ENCODE measurements at places on chromosomes 1 and 21.

DNA sequence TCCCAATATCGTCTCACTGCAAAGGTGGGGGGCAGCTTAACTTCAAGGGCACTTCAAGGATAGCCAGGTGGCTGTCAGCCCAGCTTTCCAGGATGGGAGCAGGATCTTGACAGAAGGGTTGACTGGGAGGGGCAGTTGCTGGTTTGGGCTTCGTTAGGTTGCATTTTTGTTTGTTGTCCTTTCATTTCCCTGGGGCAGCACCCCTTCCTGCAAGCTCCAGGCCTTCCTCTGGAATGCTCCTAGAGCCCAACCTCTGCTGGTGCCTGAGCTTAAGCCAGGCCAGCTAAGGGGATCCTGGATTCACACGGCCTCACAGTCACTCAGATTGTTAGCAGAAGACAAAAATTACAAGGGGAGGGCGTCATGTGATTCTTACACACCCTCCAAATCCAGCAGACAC lies 4.1 kb upstream of the OLIG2 start:
- no peak for DNase-seq

DNA sequence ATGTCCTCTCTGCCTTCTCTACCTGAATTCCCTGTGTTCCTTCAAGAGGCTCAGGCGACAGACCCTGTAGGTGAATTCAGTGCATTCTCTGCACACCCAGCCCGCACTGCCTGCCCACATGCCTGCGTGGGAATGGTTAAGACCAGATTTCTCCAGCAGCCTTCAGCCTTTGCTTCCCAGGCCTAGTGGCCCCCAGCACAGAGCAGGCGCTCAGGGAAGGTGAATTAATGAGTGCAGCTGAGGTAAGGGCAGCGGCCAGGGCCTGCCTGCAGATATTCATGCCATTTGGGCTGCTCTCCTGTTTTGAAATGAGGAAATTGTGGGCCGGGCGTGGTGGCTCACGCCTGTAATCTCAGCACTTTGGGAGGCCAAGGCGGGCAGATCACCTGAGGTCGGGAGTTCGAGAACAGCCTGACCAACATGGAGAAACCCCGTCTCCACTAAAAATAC lies 45.5 kb downstream of the IER5 start:
- no peak for DNase-seq

DNA sequence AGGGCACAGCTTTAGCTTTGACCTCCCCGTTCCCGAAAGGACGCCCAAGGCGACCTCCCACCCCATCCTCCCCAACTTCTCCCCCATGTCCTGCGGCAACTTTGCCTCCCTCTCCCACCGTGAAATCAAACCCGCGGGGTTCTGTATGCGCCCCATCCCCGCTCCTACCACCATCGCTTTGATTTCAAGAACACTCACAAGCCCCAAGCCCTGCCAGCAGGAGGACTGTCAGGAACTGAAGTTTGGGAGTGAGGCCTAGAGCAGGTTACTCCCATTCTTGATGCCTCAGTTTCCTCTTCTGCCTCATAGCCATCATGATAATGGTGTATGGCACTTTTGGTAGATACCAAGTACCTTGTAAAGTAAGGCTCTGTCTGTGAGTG lies 2.3 kb downstream of the PTPRU start:
- no peak for DNase-seq

DNA sequence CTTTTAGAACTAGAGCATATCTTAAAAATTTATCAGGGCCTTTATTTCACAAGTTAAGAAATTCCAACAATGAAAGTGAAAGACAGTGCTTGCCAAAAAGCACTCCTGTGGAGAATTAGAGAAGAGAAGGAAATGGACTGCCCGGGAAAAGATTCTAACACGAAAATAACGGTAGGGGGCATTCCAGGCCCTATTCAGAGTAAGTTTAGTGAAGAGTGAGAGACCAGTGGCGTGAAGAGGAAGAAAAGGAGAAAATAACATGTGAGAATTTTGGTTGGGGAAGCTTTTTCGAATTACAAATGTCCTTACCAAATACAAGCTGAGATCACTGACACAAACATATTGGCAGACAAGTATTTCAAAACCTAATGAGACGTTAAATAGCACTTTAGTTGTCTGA lies 38.4 kb upstream of the RBM34 start:
- DNase-seq, result no peak

GRCh38 chr1:115300087-115300876 lies 37.8 kb downstream of the NGF start:
- no peak for DNase-seq

DNA sequence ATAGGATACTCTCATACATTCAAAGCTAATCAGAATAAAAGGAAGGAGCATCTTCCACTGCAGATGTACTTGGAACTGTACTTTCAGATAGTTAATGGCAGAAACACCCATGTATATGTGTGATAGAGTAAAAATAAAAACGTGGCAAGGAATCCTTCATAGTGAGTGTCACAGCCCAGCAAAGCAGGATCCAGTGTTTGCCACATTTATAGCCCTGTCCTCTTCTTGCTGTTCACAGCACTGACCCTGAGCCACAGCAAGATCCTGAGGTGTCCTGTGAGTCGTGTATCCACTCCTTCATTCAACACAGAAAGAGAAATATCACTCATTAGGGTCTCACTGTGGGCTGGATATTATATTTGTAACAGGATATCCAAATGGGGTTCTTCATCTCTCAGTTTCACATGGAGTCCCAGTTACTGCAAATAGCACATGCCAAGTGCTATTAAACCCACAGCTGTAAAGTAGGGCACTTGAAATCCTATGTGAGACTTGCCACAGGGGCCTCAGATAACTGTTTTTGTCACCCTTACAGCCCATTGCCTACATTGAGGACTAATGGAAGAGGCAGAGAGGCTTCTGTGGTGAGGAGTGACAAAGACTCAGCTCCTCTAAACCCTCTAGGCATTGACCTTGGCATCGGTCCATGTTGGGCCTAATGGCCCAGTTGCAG lies 41.3 kb downstream of the CYP2J2 start:
- no peak for DNase-seq

DNA sequence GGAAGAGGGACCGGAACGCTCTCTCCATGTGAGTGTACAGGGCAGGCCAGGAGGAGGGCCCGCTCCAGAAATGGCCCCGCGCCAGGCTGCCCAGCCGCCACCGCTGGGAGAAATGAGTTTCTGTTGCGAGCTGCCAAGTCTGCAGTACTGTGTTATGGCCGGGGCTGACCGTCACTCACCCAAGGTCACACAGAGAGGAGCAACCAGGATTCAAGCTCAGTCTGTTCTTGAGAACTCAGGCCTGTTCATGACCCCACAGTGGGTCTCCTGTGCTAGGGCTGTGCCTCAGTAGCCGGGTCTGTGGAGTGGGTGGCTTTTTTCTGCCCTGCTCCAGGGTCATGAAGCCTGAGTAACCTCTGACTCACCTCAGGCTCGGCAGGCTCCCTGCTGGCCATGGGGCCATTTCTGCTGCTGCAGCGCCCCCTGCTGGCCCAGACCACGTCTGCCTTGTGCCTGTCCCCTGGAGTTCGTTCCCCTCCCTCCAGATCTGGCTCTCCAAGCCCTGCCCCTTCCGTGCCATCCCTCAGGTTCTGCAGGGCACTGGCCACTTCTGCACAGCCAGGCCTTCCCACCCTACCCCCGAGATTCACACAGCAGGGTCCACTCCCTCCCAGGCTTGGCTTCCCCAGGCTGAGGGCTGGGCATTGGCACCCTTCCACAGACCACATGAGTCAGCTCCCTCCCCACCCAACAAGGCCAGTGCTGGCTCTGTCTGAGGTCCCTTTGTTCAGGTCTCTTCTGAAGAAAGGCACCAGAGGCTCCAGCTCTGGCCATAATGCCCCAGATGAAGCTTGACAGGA lies 51.8 kb downstream of the EDN2 start:
- peak; percentile 54 for DNase-seq

DNA sequence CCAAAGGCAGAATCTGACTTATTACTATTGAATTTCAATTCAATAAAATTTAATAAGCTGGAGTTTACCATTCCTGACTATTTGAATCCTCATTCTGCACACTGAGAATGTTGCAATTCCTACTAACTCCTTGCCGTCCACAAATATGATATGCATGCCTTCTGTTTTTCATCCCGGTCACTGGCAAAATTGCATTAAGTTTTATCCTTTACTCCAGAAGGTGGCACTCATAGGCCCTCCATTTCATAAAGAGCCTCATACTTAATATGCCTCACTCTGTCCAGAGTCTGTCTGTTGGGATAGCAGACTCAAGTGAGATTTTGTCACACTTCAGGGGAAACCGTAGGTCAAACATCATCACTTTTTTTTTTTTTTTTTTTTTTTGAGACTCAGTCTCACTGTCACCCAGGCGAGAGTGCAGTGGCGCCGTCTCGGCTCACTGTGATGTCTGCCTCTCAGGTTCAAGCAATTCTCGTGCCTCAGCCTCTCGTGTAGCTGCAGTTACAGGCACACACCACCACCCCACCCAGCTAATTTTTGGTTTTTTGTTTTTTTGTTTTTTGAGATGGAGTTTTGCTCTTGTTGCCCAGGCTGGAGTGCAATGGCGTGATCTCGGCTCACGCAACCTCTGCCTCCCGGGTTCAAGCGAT lies 27.3 kb downstream of the F11R start:
- no peak for DNase-seq

GRCh38 chr1:220726634-220727033 lies 21.5 kb upstream of the MTARC2 start:
- DNase-seq, result no peak

DNA sequence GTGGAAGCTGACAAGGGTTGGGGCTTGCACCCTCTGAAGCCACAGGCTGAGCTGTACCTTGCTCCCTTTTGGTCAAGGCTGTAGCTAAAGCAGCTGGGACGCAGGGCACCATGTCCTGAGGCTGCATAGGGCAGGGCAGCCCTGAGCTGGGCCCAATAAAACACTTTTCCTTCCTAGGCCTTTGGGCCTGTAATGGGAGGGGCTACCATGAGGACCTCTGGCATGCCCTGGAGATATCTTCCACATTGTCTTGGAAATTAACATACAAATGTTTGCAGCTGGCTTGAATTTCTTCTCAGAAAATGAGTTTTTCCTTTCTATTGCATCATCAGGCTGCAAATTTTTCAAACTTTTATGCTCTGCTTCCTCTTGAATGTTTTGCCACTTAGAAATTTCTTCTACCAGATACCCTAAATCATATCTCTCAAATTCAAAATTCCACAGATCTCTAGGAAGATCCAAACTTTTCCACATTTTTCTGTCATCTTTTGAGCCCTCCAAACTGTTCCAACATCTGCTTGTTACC lies 32.9 kb upstream of the TTLL7 start:
- no peak for DNase-seq

GRCh38 chr1:245874942-245875580 lies 632.0 kb downstream of the SMYD3 start:
- no peak for DNase-seq

DNA sequence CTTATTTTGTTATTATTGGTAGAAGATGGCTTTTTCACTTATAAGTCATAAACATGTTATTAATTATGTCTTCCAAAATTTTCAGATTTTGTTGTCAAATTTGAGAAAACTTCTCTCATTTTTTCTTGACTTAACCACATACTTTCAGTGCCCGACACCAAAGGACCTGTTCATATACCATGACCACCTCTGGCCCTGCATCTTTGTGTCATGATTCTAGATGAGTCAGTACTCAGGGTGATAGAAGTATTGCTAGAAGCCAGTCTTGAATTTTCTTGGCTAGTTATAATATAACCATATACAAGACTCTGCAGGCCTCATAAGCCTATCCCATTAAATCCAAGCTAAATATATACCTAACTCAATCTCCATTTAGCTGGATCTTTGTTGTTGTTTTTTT lies 35.4 kb upstream of the DPH5 start:
- no peak for DNase-seq

GRCh38 chr1:212981025-212981495 lies 30.7 kb downstream of the VASH2 start:
- DNase-seq, result no peak

- DNase-seq, result peak; percentile 93
Measured at GRCh38 chr21:39183272-39184049, at the start of gene PSMG1. TSS of gene PSMG1 (minus strand) at chr21:39183451. CDS start at chr21:39183385, 66 bp downstream.

DNA sequence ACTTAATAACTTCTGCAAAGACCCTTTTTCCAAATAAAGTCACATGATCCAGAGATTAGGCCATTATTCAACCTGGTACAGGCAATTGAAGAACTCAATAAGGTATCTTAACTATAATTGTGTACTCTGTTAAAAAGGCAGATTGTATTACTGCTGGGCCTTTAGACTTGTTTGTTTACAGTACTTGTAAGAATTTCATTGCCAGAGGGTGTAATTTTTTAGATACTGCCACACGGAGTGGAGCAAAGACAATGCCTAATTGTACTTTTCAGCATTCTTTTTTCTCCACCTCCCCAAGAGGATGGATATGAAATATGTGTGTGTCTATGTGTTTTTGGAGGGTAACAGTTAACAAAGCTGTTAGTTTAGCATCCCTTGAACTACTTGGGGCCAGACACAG lies 47.5 kb downstream of the HUNK start:
- no peak for DNase-seq

DNA sequence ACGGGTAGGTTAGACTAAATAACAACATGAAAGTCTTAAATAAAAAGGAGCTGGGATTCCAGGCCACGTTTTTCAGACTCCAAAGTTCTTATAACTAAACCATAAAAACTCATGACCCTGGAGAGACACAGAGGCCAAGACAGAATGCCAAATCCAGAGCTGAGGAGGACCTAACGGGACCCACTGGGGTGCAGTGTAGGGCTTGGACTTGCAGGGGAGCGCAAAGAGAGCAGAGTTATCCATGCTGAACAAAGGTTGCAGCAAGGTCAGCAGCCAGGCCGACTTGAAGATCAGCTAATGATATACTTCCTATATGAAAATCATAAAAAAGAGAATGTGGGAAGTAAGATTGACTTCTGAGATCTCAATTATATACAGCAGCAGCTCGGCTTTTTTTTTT lies 237.1 kb downstream of the TM2D1 start:
- no peak for DNase-seq

GRCh38 chr1:110673197-110673701 lies 1.5 kb downstream of the KCNA3 start:
- no peak for DNase-seq

DNA sequence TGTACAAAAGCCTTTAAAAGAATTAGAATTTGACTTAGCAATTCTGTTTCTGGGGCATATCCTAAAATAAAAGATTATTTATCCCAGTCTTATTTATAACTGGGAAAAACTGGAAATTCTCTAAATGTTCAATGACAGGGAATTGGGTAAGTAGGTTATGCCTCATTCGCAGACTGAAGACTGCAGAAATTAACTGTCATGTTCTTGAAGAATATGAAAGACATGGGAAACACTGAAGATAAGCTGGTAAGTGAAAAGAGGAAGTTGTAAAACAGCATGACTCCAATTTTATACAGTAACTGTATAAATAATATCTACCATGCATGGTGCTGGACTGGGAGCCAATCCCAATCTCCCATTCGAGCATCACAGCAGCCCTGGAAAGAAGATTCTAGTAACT lies 50.6 kb upstream of the SLC2A1 start:
- DNase-seq, result no peak

- DNase-seq, result no peak
Measured at GRCh38 chr1:209783386-209783785, 973 bp downstream of the C1orf74 start.
